ENCODE measurements at places on chromosomes 13 and 19. TPM values are rescaled to one million over a fixed set of nuclear protein-coding genes. Genes with fewer than 3 reads are reported as not detected.

The SIGLEC5 gene
- total RNA-seq: not detected

The HSH2D gene
- total RNA-seq: 32.7 TPM

The CCNA1 gene
- total RNA-seq: 0.34 TPM

The NPAS1 gene
- total RNA-seq: 0.73 TPM

The DCUN1D2 gene
- total RNA-seq: 24.4 TPM

The TMEM272 gene
- total RNA-seq: 0.17 TPM

The SBK3 gene
- not detected for total RNA-seq

The PCDH20 gene
- total RNA-seq: not detected

The MEDAG gene
- total RNA-seq: not detected

GRCh38 chr19:12611361-12611699, 610 bp downstream of the ZNF791 start:
- peaks cover 11% of the 10 kb centered on the region for H3K4me1 ChIP-seq
- peaks cover 44% of the 10 kb centered on the region for H3K36me3 ChIP-seq
- no peak for ATAC-seq
- peak overlapping the region; percentile 94 for H3K27ac ChIP-seq

GRCh38 chr19:33177417-33177979, 16.6 kb upstream of the LRP3 start:
- H3K4me1 ChIP-seq: peaks cover 25% of the 10 kb centered on the region
- H3K36me3 ChIP-seq: peaks cover 20% of the 10 kb centered on the region
- ATAC-seq: peak; percentile 21
- H3K4me3 ChIP-seq: peak overlapping the region; percentile 93

DNA sequence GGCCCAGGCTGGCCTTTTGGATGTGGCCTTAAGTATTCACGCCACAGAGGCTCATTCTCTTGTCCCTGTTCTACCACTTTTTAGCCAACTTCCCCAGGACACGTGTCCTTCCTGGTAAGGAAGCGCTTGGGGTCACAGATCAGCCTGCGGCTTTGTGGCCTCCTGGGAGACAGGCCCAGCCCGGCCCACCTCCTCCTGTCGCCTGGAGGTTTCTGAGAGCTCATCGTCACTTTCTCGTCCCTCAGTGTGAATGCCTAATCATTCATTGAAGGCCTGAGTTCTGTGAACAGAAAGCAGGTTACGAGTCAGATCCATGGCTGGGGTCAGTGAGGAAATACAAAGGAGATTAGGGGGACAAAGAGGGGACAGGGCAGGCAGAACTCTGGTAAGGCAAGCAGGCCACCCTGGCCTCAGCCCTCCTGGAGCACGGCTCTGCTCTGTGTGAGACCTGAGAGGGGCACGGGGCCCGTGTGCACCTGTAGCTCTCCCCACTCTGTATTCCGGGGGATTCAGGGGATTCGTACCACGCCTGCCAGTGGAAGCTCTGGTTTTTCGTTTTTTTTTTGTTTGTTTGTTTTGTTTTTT, 38.6 kb upstream of the TSHZ3 start:
- H3K36me3 ChIP-seq: no peaks in the 10 kb centered on the region
- H3K4me3 ChIP-seq: no peak overlapping the region
- H3K27me3 ChIP-seq: peaks cover 3% of the 10 kb centered on the region
- H3K4me1 ChIP-seq: no peaks in the 10 kb centered on the region
- ATAC-seq: no peak

- no peak for ATAC-seq
- no peaks in the 10 kb centered on the region for H3K36me3 ChIP-seq
- H3K4me1 ChIP-seq: no peaks in the 10 kb centered on the region
- H3K27me3 ChIP-seq: peaks cover 13% of the 10 kb centered on the region
- H3K27ac ChIP-seq: no peak overlapping the region
Observed at GRCh38 chr19:29413435-29413834, 112.4 kb upstream of the VSTM2B start.

GRCh38 chr19:52601025-52601973, 31.2 kb downstream of the ZNF701 start:
- H3K27ac ChIP-seq: peak overlapping the region; percentile 29
- H3K4me1 ChIP-seq: peaks cover 22% of the 10 kb centered on the region
- peak; percentile 99 for ATAC-seq
- H3K4me3 ChIP-seq: peak overlapping the region; percentile 83
- peaks cover 29% of the 10 kb centered on the region for H3K36me3 ChIP-seq
- H3K27me3 ChIP-seq: no peaks in the 10 kb centered on the region

DNA sequence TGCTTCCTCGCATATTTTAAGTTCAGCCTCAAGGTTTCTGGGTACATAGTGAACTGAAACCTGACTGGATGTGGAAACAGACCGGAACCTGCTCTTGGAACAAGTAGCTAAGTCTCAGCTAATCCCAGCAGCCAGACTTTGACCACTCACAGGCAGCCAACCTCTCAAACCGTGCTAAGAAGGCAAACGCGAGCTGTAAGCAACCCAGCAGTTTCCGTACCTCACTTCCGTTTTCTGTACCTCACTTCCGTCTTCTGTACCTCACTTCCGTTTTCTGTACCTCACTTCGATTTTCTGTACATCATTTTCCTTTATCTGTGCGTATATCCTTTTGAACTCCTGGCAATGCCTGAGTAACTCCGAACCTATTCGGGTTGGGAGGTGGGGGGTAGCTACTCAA, 96.8 kb downstream of the SUCLA2 start:
- ATAC-seq: no peak
- H3K27me3 ChIP-seq: no peaks in the 10 kb centered on the region
- peak overlapping the region; percentile 25 for H3K27ac ChIP-seq
- H3K36me3 ChIP-seq: peaks cover 4% of the 10 kb centered on the region
- H3K4me3 ChIP-seq: no peak overlapping the region
- H3K4me1 ChIP-seq: peaks cover 6% of the 10 kb centered on the region

- H3K27me3 ChIP-seq: peaks cover 3% of the 10 kb centered on the region
- H3K36me3 ChIP-seq: peaks cover 6% of the 10 kb centered on the region
- no peak overlapping the region for H3K4me3 ChIP-seq
Observed at GRCh38 chr13:77786695-77787287, 89.3 kb downstream of the SLAIN1 start.

DNA sequence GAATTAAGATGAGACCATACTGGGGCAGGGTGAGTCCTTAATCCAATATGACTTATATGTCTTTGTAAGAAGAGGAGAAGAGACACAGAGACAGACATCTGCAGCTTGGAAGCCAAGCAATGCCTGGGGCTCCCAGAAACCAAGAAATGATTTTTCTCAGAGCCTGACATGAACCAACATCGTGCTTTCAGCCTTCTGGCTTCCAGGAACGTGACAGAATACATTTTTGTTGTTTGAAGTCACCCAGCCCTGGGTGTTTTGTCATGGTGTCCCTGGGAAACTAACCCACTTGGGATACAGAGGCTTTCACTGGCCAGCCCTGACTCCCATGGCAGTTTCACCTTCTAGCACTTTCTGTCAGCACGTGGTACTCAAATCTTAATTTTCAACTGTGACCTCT, 95.3 kb upstream of the SLC10A2 start:
- H3K36me3 ChIP-seq: no peaks in the 10 kb centered on the region
- no peak for ATAC-seq
- no peaks in the 10 kb centered on the region for H3K4me1 ChIP-seq
- H3K27ac ChIP-seq: no peak overlapping the region
- H3K4me3 ChIP-seq: no peak overlapping the region

- H3K4me1 ChIP-seq: peaks cover 5% of the 10 kb centered on the region
- H3K27me3 ChIP-seq: no peaks in the 10 kb centered on the region
- no peak overlapping the region for H3K4me3 ChIP-seq
- H3K36me3 ChIP-seq: peaks cover 10% of the 10 kb centered on the region
- ATAC-seq: no peak
Observed at GRCh38 chr19:12574036-12574435, 22.8 kb upstream of the ZNF564 start.

DNA sequence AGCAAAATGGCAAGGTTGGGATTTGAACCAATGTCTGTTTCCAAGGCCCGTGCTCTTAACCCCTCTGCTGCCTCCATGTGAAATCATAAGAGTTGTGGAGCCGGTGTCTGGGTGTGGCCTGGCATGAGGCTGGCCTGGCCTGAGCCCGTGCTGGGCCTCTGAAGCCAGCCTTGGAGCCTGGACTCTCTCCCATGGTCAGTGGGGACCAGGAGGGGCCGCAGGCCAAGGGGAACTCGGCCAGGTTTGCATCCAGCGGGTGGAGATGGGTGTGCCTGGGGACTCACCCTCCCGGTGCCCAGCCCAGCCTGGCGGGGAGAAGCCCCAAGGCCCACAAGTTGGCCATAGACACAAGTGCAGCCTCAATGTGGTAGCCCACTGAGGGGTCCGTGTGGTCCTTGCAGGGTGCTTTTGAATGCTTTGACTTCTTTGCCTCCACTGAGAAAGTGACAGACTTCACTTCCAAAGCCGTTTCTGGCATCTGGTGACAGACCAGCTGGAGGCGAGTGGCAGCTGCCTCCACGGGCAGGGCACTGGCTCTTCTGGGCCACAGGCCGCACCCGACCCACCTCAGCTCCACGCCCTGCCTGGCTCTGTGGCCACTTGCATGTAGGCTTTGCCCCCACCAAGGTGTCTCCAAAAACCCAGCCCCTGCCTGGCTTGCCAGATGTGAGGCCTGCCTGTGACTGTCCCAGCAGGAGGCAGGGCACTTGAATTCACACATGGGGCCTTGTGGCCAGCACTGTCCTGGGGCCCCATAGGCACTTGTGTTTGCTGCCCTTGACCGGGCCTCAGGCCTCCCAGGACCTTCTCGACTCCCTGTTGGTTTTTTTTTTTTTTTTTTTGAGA, 26.2 kb upstream of the NCCRP1 start:
- H3K4me3 ChIP-seq: no peak overlapping the region
- no peak for ATAC-seq
- no peaks in the 10 kb centered on the region for H3K4me1 ChIP-seq
- H3K36me3 ChIP-seq: peaks cover 14% of the 10 kb centered on the region
- H3K27me3 ChIP-seq: no peaks in the 10 kb centered on the region

DNA sequence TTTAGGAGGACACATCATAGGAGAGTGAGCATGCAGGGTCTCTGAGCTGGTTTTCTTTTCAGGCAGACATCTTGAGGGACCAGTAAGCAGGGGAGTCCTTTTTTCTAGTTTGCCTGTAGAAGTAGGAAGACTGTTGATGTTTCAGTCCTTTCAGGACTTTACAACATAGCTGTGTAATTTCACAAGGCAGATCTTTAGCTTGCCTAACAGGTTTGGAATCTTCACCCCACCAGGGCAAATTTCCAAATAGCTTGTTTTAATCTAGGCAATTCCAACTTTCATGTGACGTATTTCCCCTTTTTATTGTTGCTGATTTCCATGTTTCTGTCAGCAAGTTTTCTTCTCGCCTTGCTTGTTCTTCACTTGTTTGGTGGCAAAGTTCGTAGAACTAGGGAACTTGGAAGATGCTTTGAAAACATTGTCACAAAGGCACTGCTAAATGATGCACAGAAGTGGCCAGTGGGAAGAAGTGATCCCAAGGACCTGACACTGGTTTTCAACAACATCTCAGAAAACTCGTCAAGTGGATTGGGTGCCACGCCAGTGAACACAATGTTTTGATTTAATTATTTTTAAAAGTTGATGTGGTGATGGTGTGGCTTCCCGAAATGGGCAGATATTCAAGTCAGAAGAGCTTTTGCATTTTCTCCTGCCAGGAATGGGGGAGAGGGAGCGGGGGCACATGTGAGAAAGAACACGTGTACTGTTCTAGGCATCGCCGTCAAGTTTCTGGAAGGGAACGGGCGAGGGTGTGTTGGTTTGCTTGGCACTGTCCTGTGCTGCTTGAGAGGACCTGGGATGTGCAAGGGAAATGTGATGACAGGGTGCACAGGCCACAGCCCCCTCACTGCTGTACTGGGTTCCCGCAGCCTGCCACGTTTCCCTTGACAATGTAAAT, 418.6 kb downstream of the OXGR1 start:
- H3K27me3 ChIP-seq: no peaks in the 10 kb centered on the region
- H3K36me3 ChIP-seq: no peaks in the 10 kb centered on the region
- no peak overlapping the region for H3K27ac ChIP-seq
- ATAC-seq: no peak
- no peak overlapping the region for H3K4me3 ChIP-seq

- no peak overlapping the region for H3K27ac ChIP-seq
- H3K4me1 ChIP-seq: no peaks in the 10 kb centered on the region
- no peaks in the 10 kb centered on the region for H3K27me3 ChIP-seq
- no peak overlapping the region for H3K4me3 ChIP-seq
Observed at GRCh38 chr19:30634131-30634830, 262.1 kb downstream of the ZNF536 start.

DNA sequence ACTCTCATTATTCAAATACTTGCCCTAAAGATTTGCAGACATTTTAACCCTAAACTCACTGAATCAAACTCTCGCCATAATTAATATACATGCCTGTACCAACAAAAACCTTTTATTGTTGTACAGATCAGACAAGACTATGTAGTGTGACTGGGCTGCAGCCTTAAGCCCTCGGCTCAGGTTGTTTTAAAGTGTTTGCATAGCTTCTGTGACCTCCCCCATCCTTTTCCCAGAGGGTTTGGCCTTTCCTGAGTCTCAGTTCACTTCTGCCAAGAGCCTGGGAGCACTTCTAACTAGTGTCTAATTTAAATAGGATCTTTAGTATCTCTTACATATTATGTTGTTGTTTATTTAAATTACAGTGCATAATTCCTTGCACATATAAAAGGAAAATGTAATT, 158.2 kb downstream of the HS6ST3 start:
- no peaks in the 10 kb centered on the region for H3K4me1 ChIP-seq
- no peak overlapping the region for H3K4me3 ChIP-seq
- no peak for ATAC-seq
- H3K27ac ChIP-seq: no peak overlapping the region
- H3K36me3 ChIP-seq: no peaks in the 10 kb centered on the region

DNA sequence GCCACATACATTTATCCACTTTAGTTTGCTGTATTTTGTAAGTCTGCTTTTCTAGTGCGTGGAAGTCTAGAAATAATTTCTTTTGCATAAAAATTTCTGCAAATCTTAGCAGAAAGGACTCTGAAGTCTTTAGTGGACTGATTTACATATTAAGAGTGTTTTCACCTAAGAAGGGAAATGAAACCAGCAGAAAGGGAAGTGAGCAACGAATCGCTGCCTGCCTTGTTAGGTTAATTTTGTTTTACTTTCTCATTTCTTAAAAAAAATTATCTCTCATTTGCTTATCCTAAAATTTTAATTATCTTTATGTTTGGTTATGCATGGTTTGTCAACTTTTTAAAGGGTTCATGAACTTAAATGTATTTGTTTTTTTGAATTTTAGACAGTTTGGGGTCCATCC, 767 bp upstream of the GPR18 start:
- peaks cover 71% of the 10 kb centered on the region for H3K36me3 ChIP-seq
- peaks cover 46% of the 10 kb centered on the region for H3K4me1 ChIP-seq
- peak overlapping the region; percentile 93 for H3K4me3 ChIP-seq
- no peaks in the 10 kb centered on the region for H3K27me3 ChIP-seq
- ATAC-seq: peak; percentile 43
- peak overlapping the region; percentile 85 for H3K27ac ChIP-seq

DNA sequence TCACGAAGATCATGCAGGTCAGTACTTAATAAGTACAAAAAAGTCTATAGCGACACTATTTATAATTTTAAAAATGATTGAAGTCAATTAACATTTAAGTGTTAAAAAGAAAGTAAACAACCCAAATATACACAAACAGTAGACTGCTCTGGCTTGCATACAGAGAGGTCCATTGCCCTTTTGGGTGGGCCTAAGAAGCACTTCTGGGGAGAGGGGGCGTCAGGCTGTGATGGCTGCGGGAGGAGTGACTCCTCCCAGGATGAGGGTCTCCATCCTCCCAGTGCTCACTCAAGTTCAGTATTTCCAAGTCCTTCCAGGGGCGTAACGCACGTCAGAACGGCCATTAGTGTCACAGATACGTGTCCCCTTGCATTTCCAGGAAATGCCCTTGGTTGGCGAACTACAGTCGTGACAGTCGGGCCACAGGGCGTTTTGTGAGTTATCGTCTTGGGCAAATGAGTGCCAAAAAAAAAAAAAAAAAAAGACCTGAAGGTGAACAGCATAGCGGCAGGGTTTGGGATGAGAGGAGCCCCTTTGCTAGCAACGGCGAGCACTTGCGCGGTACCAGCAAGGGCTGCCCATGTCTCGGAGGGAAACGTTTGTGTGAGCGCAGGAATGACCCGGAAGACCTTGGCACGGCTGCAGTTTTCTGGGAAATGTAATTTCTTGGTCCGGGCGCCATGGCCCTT, at the start of gene SCGB2B2:
TSS of gene SCGB2B2 (minus strand) at position 463 of the 689 bp plus-strand sequence. CDS start 82,596 bp downstream, outside the sequence.
- peaks cover 52% of the 10 kb centered on the region for H3K36me3 ChIP-seq
- H3K27me3 ChIP-seq: no peaks in the 10 kb centered on the region
- ATAC-seq: peak; percentile 59
- peaks cover 10% of the 10 kb centered on the region for H3K4me1 ChIP-seq
- peak within 1 kb of the TSS; percentile 96 for H3K27ac ChIP-seq

Data from activated T-helper 17 cell treated with anti-CD3 and anti-CD28 coated beads, Interleukin-2, amount 50 U/mL, for 72 hours (primary cell).